ENCODE measurements at places on chromosomes 3 and 15.

DNA sequence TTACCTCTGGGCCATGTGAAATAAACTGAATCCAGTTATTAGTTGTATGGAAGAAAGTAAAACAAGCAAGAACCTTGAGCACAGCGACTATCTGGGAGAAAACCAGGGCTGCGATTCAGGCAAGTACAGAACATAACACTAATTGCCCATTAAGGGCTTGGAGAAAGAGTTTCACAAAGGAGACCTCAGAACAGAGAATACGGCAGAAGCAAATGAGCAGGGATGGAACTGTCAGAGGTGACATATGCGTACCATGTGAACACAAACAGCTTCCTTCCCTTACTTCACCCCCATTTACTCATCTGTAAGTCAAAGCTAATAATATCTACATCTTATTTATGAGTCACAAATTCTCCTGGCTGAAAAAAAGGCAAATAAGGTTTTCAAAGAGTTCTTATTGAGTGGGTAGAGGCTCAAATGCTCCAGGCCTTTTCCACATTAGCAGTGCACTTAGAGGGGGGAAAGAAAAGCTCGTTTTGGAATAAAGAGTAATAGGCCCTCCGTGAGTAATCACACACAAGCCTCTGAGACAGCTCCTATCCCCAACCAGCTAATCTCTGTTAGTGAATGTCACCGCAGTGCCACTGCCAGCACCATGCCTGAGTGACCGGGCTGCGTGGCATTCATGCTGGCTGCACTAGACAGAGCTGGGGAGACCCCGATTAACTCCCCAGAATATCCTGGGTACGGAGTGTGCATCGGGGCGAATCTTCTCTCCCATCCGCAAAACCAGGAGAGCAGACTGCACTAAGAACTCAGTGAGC lies 2.6 kb downstream of the PCSK6 start:
- DNase-seq, result no peak

DNA sequence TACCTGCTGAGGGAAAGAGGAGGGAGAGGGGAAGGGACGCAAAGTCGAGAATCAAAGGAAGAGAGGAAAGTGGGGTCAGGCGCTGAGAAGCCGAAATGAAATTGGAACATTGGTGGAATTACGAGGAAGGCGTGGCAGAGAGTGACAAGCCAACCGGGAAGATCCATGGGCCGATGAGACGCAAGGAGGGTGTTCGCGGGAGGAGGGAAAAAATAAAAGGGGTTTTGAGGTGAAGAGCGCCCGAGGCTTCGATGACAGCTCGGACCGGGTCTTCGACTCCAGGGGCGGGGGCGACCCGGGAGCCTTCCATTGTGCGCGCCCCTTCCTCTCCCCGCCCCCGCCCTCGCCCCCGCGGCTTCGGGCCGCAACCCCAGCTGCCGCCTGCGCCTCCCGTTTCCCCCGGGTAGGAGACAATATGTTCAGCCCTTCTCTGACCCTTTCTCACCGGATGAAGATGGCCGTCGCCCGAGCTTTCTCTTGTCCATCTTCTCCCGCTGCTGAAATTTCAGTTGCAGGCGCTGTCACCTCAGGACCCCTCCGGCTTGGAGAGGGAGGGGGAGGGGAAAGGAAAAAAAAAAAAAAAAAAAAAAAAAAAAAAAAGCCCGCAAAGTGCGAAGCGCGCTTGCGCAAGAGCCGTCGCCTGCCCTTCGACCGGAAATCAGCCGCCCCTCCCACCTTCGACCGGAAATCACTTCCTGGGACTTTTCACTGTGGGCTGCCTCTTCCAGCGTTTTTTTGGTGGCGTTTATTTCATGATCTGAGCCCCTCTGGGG lies at the start of gene SENP7:
SENP7 (minus strand) TSS at position 567 of the 773 bp plus-strand sequence; CDS start at position 485, 82 bp downstream.
- peak; percentile 80 for DNase-seq

DNA sequence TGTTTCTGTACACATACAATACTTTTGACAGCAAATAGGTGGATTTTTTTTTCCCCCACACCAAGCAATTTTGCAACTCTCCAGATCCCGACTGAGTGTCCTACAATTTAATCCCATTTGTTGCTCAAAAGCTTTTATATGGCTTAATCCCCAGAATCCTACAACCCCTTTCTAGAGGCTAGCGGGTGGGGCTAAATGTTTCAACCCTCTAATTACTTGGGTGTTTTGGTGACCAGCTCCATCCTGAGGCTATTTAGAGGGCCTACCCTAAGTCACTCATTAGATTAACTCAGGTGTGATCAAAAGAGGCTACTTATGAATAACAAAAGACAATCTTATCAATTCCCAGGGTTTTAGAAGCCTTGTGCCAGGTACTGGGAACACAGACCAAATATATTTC lies 21.0 kb upstream of the FBXL2 start:
- DNase-seq, result no peak

DNA sequence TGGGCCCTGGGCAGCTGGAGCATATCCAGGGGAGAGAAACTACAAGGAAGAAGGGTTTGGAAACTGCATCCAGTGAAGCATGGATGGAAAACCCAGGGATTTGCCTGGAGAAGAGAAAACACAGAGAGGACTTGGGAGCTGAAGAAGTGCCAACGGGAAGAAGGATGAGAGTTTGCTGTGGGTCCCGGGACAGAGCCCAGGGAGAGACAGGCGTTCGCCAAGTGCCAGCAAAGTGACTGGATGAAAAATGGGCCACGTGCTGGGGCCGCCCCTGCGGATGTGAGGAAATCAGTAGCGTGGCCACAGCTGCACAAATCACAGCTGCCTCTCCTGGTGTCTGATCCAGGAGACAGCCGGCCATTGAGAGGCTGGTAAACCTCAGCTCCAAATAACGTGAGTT lies 70.4 kb downstream of the HES1 start:
- peak; percentile 9 for DNase-seq

GRCh38 chr3:33658039-33658438 lies 60.0 kb downstream of the CLASP2 start:
- DNase-seq, result no peak

Measured in NCI-H774 (cell line).